ENCODE measurements at places on chromosomes 2 and 18. TPM values are rescaled to one million over a fixed set of nuclear protein-coding genes. Genes with fewer than 3 reads are reported as not detected.

DNA sequence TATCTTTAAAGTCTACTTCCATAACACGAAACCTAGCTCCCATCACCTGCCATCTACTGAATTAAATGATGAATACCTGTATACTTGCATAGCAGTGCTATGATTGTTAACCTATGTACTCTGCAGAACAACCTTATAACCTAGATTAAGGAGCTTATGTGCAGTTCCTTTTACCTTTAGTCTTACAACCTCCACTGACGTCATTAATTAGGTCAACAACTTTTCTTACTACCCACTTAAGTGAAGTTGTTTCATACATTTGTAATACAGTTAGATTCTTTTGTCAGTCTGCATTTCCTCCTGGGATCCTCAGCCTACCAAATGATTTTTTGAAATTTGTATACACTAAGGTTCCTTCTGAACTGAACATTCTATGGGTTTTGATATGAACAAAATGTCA lies 1082.3 kb downstream of the SUCLG1 start:
- DNase-seq, result no peak

The SLC30A3 gene
- 0.34 TPM for total RNA-seq

GRCh38 chr2:30149513-30149912 lies 2.7 kb downstream of the YPEL5 start:
- DNase-seq, result no peak

The SAG gene
- total RNA-seq, result not detected

DNA sequence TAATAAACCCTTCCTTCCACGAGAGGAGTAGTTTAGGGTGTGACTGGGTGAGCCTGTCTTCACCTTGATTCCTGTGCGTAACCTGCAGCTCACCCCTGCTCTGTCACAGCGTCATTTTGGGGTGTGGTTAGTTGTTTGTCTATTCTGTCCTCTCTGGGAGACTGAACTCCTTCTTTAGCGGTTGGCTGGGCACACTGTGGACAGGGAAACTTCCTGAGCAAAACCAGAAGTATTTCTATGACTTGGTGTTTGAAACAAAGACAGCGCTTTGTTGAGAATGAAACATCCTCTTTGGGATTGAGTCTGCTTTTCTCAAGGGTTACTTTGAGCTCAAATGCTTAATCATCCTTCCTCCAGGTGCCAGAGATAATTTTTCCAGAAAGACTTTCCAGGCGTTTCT lies 270.7 kb downstream of the HRH4 start:
- no peak for DNase-seq

The MROH2A gene
- not detected for total RNA-seq

GRCh38 chr2:7774481-7774880 lies 857.3 kb downstream of the RNF144A start:
- no peak for DNase-seq

DNA sequence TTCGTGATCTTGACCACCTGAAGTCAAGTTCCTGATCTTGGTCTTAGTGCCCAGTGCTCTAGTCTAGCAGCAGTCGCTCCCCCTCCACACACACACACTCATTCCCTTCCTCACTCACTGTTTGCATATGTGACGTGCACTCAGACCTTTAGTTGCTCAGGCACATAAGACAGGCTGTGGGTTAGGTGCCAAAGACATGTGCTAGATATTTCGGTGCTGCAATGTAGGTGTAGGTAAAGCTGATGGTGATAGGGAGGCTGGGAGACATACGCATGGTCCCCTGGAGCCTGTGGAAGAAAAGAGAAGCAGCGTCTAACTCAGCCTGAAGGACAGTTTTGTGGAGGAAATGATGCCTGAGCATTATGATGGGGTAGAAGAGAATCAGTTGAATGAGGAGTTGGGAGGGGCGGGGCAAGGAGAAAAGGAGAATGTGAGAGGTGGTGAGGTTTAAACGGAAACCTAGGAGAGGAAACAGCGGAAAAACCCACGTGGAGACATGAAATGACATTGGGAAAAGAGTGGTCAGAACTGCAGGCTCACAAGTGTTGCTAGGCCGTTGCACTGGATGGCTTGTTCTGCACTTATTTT lies 3.8 kb downstream of the TTC39C start:
- DNase-seq, result no peak

DNA sequence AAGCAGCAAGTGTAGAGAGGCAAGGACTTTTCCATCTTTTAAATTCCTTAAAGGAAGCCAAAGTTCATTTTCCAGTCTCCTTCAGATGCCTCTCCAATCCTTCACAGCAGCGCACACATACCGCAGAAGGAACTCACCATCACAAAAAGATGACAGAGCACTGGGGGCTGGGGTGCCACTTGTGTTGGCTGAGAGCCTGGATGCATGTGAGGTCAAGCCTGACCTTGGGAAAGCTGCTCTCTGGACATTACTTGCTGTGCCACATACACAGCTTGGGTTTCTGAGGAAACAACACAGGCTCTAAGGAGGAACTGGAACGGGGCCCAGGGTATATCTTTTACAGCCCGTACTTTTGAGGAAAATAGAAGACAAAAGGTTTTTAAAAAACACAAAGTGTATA lies 364.3 kb upstream of the MEX3C start:
- DNase-seq, result no peak
